ENCODE measurements at places on chromosomes 13 and 19.

DNA sequence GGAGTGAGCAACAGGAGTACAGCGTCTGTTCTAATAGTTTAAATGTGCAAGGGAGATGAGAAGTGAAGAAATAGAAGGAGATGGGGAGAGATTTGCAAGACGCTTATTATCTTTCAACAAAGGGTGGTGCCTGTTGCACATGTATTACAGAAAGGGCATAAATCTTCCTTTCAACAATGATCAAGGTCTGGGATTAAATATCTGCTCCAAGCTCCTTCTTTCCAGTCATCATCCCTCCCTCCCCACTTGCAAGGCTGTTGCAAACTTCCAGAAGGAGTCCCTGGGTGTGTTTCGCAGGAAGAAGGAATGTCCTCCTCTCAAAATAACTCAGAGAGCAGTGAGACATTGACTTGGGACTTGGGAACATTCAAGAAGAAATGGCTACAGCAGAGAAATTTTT, 63.5 kb upstream of the MYCBP2 start:
- DNase-seq, result no peak

DNA sequence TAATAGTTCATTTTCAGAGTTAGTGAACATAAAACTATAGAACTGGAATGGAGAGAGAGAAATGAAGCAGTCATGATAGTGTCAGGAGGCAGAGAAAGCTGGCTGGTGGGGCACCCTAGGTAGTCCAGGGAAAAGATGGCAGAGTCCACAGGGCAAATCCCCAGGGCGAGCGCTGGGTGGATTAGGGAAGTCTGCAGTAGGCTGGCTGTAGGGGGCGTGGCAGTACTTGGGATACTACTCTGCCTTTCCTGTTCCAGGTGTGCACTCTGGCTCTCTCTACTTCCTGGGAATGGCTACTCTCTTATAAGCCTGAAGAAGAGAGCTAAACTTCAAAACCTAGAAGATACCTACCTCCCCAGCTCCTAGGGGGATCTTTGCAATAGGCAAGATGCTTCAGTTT, 232.9 kb upstream of the SLC10A2 start:
- DNase-seq, result peak; percentile 26

GRCh38 chr19:53818756-53819155, 5.4 kb downstream of the NLRP12 start:
- no peak for DNase-seq

DNA sequence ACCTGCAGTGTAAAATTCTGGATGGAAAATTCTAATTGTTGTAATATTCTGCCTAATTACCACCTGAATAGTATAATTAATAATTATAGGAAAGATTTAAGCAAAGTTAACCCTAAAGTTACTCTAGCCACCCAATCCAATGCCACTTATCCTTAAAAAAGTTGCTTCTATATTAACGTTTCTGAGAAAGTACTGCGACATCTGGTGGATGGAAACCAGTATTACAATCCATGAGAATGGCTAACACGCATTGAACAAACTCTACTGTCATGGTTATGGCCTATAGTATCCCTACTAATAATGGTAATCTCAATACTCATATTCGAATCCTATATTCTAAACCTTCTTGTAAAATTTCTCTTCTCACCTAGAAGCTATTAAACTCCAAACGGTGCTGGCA, 1551.8 kb downstream of the SLITRK1 start:
- peak; percentile 32 for DNase-seq

DNA sequence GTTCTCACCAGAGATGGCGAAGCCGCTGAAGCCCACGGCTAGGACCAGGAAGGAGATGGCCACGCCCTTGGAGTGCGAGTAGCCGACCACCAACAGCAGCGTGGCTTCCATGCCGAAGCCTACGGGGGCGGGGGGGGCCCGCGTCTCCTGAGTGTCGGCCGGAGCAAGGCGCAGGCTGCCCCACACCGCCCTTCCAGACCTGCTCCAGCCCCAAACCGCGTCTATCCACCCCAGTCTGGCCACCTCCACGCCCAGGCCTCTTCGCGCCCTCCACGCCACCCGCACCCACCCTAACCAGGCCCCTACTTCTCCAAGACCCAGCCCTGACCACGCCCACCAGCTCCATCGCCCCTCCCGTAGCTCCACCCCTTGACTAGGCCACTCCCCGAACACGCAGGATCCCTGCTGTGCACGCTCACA, 6.2 kb downstream of the GFY start:
- DNase-seq, result no peak

DNA sequence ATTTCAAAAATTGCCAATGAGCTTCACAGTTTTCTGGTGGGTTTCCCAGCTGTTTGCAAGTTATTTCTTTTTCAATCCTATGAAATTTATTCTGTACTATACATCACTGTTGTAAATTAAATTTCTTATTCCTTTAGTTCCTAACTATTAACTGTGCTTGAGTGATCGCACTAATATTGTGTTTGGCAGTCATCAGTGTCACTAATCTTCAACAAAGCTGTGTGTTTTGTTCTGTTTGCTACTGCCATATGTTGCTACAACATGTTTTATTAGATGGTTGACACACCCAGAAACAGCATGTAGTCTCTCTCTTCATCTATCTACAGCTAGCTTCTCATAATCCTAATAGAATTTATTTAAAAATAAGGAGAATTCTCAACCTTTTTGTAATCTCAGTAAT, 453.6 kb upstream of the PRR20A start:
- DNase-seq, result no peak

- no peak for DNase-seq
Observed at GRCh38 chr19:38375098-38375493, 725 bp downstream of the PSMD8 start.

DNA sequence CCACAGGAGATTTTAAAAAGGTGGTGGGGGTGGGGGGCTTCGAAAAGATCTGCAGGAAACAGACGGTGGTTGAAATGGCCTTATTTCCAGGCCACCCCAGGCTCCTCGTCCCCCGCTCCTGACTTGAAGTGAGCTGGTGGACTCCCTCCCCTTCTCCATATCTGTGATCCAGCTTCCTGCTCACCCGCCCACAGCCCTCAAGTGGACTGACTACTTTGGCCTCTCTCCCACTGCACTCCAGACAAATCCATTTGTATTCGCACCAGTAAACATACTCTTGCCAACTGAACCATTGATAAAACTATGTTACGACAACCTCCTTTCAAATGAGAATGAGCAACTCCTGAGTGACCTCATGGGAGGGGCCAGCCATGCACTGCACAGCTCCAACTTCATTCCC, 259.5 kb downstream of the COL4A1 start:
- peak; percentile 64 for DNase-seq

- no peak for DNase-seq
Observed at GRCh38 chr13:44211286-44211685, 162.3 kb upstream of the SERP2 start.

GRCh38 chr13:76697288-76697687, 188.9 kb downstream of the KCTD12 start:
- no peak for DNase-seq

- DNase-seq, result no peak
Observed at GRCh38 chr13:40410315-40410714, 256.1 kb downstream of the FOXO1 start.

GRCh38 chr13:110680852-110681251, 25.1 kb downstream of the CARS2 start:
- peak; percentile 80 for DNase-seq

DNA sequence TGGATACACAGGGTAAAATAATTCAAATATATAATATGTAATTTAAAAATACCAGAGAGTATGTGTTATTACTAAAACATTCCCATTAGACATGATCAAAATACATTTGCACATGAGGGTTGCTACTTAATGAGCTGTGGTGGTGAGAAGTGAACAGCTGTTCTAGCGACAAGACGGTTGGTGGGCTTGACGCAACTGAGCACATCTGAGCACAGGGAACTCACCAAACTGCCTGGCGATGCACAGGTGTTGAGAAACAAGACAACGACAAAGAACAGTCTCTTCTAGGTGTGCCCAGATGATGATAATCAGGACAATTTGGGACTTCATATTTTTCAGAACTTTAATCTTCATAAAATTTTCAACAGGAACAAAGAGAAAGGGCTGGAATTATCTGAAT, 555.1 kb upstream of the SGCG start:
- DNase-seq, result no peak

- no peak for DNase-seq
Observed at GRCh38 chr13:74929436-74929835, 552.5 kb downstream of the TBC1D4 start.

GRCh38 chr13:41199079-41199478, 4.7 kb upstream of the KBTBD7 start:
- no peak for DNase-seq

GRCh38 chr19:33249740-33250366, 24.2 kb upstream of the SLC7A10 start:
- no peak for DNase-seq

GRCh38 chr19:4370418-4371041, 27.2 kb downstream of the MPND start:
- DNase-seq, result no peak

DNA sequence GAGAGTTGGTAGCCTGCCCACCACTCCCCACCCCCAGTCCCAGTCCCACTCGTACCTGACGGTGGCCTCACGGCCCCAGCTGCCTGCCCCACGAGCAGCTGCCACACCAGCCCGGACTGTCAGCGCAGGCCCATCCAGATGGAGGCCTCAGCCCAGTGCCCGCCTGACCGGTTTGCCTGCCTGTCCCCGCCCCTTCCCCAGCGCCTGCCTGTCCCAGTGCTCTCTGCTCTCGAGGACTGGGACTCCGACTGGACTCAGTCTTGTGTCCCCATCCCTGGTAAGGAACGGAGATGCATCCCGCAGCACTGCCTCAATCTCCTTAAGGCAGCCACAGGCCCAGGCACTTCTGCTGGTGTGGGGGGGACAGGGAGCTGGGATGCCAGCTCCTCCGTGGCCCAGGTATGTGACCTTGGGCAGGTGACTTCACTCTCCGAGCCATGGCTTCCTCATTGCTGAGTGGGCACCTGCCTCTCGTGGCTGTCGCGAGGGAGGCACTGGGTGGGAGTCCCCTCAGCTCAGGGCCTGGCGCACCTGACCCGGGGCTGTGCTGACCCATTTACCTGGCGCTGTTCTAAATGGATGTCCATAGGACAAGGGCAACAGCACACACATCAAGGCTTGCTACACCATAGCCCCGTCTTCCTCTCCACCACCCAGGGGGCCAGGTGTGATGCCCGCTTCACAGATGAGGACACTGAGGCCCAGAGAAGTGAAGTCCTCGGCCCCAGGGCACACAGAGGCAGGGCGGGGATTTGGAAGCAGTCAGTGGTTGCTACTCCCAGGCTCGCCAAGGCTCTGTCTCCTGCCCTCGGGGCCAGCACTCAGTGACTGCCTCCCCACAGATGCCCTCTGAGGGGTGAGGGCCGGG, at the start of gene NKPD1:
TSS of gene NKPD1 (minus strand) at position 113 of the 868 bp plus-strand sequence. CDS start 832 bp downstream, outside the sequence.
- DNase-seq, result peak; percentile 78

DNA sequence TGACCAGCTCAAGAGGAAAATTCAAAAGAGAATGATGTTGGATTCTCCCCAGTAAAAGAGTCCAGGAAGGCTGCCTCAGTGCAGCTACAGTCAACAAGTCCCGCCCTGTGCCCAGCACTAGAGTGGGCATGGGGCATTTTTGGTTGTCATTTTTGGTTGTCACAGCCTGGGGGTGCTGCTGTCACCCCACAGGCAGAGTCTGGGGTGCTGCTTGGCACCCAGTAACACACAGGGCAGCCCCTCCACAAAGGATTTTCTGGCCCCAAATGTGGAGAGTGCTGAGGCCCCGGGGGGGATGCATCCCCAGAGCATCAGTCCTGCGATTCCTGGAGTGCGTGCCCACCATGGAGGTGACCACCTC, 28.2 kb upstream of the TMEM255B start:
- DNase-seq, result no peak

DNA sequence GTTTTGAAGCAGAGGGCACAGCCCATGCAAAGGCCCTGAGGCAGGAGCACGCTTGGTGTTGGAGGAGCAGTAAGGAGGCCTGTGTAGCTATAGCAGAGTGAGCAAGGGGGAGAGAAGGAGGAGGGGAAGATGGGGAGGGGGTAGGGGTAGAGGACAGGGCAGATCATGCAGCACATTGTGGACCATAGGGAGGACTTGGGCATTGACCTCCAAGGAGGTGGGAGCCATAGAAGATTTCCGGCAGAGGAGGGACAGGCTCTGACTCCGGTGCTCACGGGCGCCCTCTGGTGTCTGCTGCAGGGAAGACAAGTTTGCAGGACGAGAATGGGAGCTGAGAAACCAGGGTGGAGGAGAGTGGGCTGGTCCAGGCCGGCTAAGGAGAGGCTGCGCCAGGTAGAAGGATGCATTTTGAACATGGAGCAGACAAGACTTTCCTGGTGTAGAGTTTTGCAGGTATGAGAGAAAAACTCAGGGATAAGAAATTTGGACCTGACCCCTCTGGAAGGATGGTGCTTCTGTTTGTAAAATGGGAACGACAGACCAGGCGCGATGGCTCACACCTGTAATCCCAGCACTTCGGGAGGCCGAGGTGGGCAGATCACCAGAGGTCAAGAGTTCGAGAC, 13.7 kb upstream of the CREB3L3 start:
- DNase-seq, result peak; percentile 92

DNA sequence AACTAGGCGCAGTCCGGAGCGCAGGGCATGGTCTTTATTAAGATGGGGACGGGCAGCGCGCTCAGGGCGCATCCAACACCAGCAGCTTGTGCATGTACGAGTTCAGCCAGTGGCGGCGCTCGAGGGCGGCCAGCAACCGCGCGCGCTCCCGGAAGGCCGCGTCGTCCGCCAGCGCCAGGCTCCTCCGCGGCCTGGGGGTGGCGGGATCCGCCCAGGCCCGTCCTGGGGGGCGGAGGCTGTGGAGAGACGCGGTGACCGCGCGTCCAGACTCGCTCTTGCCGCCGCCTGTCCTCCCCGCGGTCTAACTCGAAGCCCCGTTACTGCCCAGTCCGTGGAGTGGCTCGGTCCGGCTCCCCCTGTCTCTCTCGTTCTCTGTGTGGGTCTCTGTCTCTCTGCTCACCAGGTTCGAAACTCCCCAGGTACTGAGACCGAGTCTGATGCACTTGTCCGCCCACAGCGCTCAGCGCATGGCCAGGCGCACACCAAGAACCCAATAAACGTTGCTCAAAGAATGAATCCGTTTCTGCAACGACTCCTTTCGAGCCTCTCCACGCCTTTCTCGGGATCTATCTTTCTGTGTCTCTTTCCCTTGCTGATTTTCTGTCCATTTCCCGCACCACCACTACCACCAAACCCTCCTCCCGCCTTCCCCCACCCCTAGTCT, 702 bp downstream of the PTH2 start:
- DNase-seq, result peak; percentile 55
